ENCODE measurements at places on chromosomes 13 and 19. TPM values are rescaled to one million over a fixed set of nuclear protein-coding genes. Genes with fewer than 3 reads are reported as not detected.

The ATP4A gene
- not detected for total RNA-seq

The KLK15 gene
- total RNA-seq, result not detected

The GAPDHS gene
- total RNA-seq, result not detected

The BRME1 gene
- 3.0 TPM for total RNA-seq

The HTR2A gene
- total RNA-seq, result 0.22 TPM

The GPR183 gene
- total RNA-seq, result 11.2 TPM

The IRGC gene
- total RNA-seq, result not detected

The APOC4 gene
- not detected for total RNA-seq

The FCER2 gene
- not detected for total RNA-seq

The DENND1C gene
- total RNA-seq, result 2.7 TPM

The ZNF304 gene
- total RNA-seq, result 5.1 TPM

GRCh38 chr13:75384879-75385707, 96.9 kb downstream of the TBC1D4 start:
- DNase-seq, result no peak
- H3K27me3 ChIP-seq, result no peaks in the 10 kb centered on the region
- no peak overlapping the region for H3K4me3 ChIP-seq
- H3K27ac ChIP-seq, result no peak overlapping the region

GRCh38 chr13:22561581-22561980, 619.2 kb upstream of the SGCG start:
- no peak overlapping the region for H3K4me3 ChIP-seq
- H3K4me1 ChIP-seq, result no peaks in the 10 kb centered on the region
- H3K36me3 ChIP-seq, result no peaks in the 10 kb centered on the region
- H3K27me3 ChIP-seq, result no peaks in the 10 kb centered on the region
- DNase-seq, result no peak

DNA sequence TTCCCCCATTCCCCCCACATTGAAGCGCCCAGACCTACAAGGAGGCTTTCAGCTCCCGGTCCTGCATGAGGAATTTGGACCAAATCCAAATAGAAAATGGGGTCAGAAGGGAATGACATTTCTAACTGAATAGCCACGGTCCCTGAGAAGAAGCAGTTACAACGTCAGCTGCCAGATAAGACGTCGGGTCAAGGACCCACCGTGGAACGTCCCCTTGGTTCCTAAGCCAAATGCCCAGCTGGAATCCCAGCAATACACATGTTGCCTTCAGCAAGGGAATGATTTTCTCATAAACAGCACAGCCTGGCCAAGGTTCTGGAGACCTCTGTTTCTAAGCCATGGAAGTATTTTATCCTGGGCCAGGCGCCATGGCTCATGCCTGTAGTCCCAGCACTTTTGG, 109.1 kb upstream of the PEG3 start:
- H3K27ac ChIP-seq, result no peak overlapping the region
- DNase-seq, result no peak
- H3K27me3 ChIP-seq, result no peaks in the 10 kb centered on the region
- no peaks in the 10 kb centered on the region for H3K36me3 ChIP-seq
- H3K4me1 ChIP-seq, result no peaks in the 10 kb centered on the region
- H3K4me3 ChIP-seq, result no peak overlapping the region

DNA sequence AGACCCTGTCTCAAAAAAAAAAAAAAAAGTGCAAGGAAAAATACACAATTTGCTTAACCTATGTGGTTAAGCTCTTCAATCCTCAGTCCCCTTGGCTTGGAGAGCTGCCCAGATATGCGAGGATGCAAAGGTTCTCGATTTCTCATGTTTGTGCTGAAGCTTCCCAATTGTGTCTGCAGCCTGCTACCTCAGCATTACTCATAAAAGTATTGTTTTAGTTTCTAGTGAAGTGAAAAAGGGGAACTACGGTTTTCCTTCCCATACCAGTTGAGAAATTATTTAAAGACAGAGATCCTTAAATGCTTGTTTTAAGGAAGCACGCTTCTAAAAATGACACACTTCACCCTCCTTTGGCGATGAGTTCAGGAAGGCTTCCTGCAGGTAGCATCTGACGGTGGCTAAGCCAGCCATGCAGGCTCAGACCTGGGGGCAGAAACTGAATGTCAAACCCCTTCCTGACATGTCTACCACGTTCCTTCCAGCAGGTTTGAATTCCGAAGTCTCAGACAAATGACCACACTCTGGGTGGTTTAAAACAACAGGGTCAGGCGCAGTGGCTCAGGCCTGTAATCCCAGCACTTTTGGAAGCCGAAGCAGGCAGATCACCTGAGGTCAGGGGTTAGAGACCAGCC, 47.9 kb downstream of the RUBCNL start:
- no peak for DNase-seq
- H3K4me3 ChIP-seq, result no peak overlapping the region
- peaks cover 12% of the 10 kb centered on the region for H3K4me1 ChIP-seq
- H3K27me3 ChIP-seq, result no peaks in the 10 kb centered on the region
- H3K36me3 ChIP-seq, result no peaks in the 10 kb centered on the region
- no peak overlapping the region for H3K27ac ChIP-seq

DNA sequence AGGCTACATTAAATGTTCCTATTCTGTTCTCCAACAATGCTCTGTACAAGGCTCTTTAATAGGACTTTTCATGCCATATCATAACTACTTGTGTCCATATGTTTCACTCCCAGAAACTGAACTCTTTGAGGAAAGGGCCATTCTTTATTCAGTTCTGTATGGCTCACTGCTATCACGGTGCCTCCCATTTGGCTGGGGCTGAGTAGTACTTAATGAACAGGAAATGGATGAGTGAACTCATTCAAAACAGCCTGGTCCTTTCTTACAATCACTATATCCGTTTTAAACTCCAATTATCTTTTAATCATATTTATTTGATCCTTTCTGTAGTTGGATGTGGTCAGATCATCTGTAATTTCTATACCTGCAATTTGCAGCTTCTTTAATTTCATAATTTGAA, 410.6 kb downstream of the TBC1D4 start:
- H3K4me3 ChIP-seq, result no peak overlapping the region
- H3K36me3 ChIP-seq, result no peaks in the 10 kb centered on the region
- H3K27ac ChIP-seq, result no peak overlapping the region
- H3K27me3 ChIP-seq, result no peaks in the 10 kb centered on the region

DNA sequence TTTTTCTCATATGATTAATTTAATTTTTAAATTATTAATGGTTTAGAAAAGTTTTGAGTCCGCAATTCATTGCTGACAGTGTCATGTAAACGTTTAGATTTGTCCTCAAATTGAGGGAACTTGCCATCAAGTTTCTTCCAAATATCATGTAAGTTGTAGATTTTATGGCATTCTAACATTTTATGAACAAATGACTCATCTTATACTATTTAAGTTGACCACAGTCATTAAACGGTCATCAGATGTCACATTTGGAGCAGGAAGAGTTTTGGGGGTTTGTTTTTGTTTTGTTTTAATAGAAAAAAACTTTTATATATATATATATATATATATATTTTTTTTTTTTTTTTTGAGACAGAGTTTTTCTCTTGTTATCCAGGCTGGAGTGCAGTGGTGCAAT, 4.3 kb downstream of the ZNF114 start:
- H3K27ac ChIP-seq, result no peak overlapping the region
- peaks cover 11% of the 10 kb centered on the region for H3K4me1 ChIP-seq
- H3K27me3 ChIP-seq, result peaks cover 29% of the 10 kb centered on the region
- H3K36me3 ChIP-seq, result no peaks in the 10 kb centered on the region

GRCh38 chr13:46403851-46404732, 17.0 kb upstream of the RUBCNL start:
- H3K27me3 ChIP-seq, result no peaks in the 10 kb centered on the region
- H3K36me3 ChIP-seq, result no peaks in the 10 kb centered on the region
- no peak overlapping the region for H3K4me3 ChIP-seq
- H3K27ac ChIP-seq, result no peak overlapping the region
- no peaks in the 10 kb centered on the region for H3K4me1 ChIP-seq

GRCh38 chr19:54448774-54449700, at the start of gene LENG8:
TSS of gene LENG8 (plus strand) at chr19:54449199. CDS start at chr19:54451345, 2,146 bp downstream.
- peak within 1 kb of the TSS; percentile 97 for H3K27ac ChIP-seq
- peak within 1 kb of the TSS; percentile 84 for H3K4me3 ChIP-seq
- peaks cover 68% of the 10 kb centered on the region for H3K4me1 ChIP-seq

GRCh38 chr19:10683064-10683426, 18.2 kb upstream of the QTRT1 start:
- no peaks in the 10 kb centered on the region for H3K27me3 ChIP-seq
- H3K36me3 ChIP-seq, result peaks cover 100% of the 10 kb centered on the region
- DNase-seq, result no peak
- H3K4me1 ChIP-seq, result no peaks in the 10 kb centered on the region
- H3K27ac ChIP-seq, result no peak overlapping the region
- no peak overlapping the region for H3K4me3 ChIP-seq

DNA sequence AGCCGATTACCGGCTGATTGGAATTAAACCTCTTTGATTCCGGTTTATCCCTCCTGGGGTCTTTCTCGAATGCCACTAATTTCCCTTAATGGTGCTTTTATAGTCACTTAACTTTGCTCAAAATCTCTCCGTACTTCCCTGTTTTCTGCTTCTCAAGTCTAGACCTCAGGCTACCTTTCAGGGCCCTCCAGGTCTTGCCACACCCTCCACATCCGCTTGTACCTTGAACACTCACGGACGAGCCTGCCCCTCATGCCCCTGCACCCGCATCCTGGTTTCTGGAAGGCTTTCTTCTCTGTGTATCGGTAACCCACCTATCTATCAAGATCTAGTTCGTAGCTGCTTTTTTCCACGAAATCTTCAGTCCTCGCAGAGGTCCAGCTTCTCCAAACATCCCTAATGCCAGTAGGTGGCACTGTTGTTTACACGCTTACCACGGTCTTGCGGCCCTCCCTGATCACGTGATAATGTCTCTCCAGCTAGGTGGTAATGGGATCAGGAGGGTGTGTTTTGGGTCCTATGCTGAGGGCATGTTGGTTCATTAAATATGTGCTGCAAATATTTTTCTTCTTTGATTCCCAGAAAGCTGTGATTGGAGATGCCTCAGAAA, 13.8 kb downstream of the ATP12A start:
- no peak for DNase-seq
- H3K4me1 ChIP-seq, result no peaks in the 10 kb centered on the region
- H3K4me3 ChIP-seq, result no peak overlapping the region
- no peak overlapping the region for H3K27ac ChIP-seq
- H3K27me3 ChIP-seq, result no peaks in the 10 kb centered on the region

GRCh38 chr13:112900691-112901091, 68.3 kb upstream of the MCF2L start:
- no peak overlapping the region for H3K4me3 ChIP-seq
- H3K27me3 ChIP-seq, result no peaks in the 10 kb centered on the region
- no peak for DNase-seq
- H3K4me1 ChIP-seq, result no peaks in the 10 kb centered on the region
- H3K36me3 ChIP-seq, result no peaks in the 10 kb centered on the region
